COLO829 (cell line): ENCODE measurements at places on chromosomes 2 and 18.

GRCh38 chr18:2901423-2901985 is 54.7 kb downstream of the EMILIN2 start:
- no peak for DNase-seq

DNA sequence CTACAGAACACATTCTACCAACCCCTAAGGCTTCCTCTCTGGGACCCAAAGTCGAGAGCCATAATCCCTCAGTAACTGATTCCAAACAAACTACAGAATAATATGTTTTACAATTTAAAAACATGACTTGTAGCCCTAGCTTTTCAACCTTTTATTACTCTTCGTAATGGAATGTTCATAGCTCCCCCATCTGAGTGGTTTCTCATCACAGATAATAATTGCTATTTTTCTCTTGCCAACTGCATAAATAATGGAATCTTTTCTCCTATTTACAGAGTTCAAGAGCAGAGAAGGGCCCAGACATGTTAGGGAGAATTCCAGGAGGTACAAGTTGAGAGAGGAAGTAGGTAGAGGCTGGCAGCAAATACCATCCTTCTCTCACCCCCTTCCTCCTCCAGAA is 59.9 kb upstream of the CERS6 start:
- no peak for DNase-seq

GRCh38 chr2:84449711-84450110 is 9.4 kb downstream of the SUCLG1 start:
- peak; percentile 53 for DNase-seq

GRCh38 chr18:43751835-43752234 is 474.5 kb upstream of the SYT4 start:
- DNase-seq: no peak

- no peak for DNase-seq
Measured at GRCh38 chr2:42925742-42926433, 133.5 kb upstream of the HAAO start.

DNA sequence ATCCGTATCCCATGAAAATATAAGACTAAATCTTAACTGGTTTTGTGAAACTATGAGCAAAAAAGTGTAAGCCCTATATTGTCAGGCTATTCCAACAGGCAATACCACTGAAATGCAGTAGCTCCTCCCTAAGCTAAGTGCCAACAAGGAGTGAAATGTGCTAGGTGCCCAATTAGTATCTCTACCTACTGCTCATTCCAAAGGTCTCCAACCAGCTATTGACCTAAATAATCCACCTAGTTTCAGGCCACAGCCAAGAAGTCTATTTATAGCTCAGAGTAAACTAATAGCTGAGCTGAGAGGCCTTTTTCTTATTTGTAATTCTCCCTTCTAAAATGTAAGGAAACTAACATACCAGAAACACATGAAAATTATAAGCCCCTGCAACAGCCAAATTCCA is 482.2 kb downstream of the DCC start:
- DNase-seq: no peak

GRCh38 chr18:73645160-73645715 is 502.4 kb downstream of the FBXO15 start:
- no peak for DNase-seq

DNA sequence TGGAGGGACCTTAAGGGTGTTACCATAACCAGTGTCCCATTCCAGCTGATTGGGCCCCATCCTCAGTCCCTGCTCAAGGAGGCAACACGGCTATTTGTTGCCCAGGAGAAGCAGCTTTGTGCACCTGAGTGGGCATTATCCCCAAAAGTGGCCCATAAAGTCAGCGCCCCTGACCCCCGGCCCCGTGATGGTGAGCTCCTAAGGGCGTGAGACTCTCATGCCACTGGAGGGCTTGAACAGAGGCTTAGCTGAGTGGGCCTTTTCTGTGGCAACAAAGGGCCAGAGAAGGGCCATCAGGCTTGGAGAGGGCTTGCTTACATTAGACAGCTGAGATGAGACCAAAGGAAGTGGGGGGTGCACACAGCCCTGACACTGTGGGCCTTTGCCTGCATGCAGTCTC is 99.2 kb upstream of the RAB6C start:
- DNase-seq: no peak

DNA sequence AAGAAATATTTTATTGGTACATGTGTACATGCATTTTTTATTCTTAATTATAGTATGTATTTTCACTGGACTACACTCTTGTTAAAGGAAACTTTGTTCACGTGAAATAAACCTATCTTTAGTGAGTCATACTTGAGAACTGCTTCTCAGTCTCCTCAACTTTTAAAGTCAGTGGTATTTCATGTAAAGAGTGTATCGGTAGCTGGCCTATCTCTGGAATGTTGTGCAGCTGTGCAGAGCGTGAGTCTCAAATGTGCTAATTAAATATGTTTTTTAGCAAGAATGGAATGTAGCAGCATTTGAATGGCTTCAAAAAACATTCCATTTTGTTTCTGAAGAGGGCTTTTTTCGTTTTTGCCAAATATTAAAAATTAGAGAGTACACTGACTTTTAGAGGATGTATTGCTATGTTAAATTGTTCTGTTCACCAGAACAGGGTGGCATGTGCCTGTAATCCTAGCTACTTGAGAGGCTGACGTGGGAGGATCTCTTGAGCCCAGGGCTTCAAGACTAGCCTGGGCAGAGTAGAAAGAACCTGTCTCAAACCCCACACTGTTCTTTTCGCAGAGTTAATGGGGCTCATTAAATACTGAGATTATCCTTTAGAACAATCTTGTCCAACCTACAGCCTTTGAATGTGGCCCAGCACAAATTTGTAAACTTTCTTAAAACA is 14.3 kb downstream of the SPTBN1 start:
- peak; percentile 70 for DNase-seq

GRCh38 chr2:191222507-191222906 is 22.7 kb upstream of the MYO1B start:
- no peak for DNase-seq

- DNase-seq: no peak
Measured at GRCh38 chr2:62736899-62737559, 31.5 kb downstream of the EHBP1 start.

DNA sequence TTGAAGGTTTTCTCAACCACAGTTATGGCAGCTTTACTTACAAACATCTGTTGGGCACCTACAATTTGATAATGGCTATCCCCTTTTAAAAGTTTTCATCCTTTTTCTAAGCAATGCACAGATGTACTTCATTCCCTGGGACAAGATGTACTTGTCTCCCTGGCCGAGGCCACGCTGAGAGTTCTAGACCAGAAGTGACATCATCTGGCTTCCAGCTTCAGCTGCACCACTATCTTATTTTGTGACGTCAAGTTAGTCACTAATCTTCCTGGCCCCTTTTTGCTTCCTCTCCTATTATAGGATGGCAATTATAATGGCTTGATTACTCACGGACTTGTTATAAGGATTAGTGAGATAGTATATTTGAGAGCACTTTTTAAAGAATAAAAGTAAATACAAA is 386.4 kb downstream of the BCL11A start:
- no peak for DNase-seq

DNA sequence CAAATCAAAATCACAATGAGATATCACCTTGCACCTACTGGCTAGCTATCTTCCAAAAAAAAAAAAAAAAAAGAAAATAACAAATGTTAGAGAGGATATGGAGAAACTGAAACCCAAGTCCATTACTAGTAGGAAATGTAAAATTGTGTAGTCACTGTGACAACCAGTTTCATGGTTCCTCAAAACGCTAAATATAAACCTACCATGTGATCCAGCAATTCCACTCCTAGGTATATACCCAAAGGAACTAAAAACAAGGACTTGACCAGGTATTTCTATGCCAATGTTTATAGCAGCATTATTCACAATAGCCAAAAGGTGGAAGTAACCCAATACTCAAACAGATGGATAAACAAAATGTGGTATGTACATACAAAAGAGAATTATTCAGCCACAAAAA is 11.7 kb upstream of the SCRN3 start:
- DNase-seq: no peak

DNA sequence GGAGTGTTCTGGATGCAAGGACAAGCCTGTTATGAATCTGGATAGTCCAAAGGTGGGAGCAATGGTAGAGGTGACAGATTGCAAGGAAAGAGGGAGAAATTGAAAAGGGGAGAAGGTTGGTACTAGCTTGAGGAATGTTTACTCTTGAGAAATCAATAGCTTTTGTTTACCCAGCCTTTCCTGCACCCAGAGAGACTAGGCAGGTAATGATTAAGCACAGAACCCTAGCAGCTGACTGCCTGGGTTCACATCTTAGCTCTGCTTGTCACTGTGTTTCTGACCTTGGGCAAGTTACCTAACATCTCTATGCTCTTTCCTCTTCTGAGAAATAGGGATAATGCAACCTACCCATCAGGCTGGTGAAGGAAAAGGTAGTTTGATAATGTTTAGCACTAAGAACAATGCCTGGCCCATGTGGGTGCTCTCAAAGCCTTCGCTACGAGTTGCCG is 178.6 kb downstream of the MGAT5 start:
- no peak for DNase-seq

GRCh38 chr2:14583802-14584201 is 48.7 kb upstream of the LRATD1 start:
- no peak for DNase-seq

GRCh38 chr2:3738454-3738853 is 35.1 kb downstream of the DCDC2C start:
- DNase-seq: peak; percentile 50
